AG08395 (cell line): ENCODE measurements at places on chromosomes 3 and 15.

DNA sequence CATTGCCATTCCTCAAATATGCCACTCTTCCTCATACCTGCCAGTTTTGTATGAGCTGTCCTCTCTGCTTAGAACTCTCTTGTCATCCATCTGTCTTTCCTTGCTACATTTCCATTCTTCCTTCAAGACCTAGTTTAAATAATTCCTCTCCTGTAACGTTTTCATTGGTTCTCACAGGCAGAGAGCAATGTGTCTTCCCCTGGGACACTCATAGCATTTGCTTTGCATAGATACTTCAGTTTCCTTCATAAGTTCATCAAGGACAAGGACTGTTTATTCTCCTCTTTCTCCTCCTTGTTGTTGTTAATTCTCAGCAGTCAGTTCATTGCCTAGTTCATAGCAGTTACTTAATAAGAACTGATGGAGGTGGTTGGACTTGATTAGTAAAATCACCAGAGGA is 10.5 kb downstream of the NR2C2 start:
- DNase-seq, result no peak

- peak; percentile 85 for DNase-seq
Measured at GRCh38 chr15:29822100-29822683, at the start of gene TJP1. TJP1 (minus strand) TSS chr15:29822468; CDS start chr15:29822028, 440 bp downstream.

DNA sequence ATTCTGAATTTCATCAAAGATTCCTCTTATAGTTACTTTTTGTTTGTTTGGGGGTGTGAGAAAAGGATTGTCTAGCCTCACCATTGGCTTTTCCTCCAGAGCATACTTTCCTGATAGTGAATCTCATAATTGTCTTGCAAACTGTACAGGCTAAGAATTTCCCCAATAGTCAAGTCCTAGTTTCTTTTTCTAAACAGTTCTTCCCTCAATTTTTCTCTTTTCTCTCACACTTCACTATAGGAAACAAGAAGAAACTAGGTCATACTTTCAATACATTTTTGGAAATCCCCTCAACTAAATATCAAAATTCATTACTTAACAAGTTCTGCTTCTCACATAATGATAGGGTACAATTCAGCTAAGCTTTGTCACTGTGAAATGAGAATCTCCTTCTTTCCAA is 241.9 kb downstream of the IL20RB start:
- DNase-seq, result no peak

- peak; percentile 87 for DNase-seq
Measured at GRCh38 chr15:59528961-59529402, 82.6 kb upstream of the GCNT3 start.

DNA sequence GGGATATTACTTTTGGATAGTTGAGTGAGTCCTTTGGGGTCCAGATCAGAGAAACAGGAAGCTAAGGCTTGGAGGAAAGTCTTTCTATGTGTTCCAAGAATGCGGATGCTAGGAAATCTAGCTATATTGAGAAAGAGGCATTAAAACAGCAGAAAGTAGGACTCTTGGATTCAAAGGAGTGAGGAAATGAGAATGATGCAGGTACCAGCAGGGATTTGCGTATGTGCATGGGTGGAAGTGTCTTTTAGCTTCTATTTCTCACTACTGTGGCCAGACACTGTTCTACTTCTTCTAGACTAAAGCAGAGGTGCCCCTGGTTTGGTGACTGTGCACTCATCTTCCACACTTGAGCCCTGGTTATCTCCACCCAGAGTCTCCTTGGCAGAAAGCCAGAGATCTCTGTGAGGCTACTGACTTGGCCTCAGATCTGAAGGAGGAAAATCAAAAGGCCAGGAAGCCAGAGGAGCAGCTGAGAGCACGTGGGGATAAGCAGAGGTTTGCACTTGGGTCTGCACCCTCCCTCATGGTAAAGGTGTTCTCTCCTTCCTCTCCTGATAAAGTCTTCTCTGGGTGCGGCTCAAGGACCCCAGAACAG is 44.3 kb downstream of the ATP2B2 start:
- DNase-seq, result no peak

DNA sequence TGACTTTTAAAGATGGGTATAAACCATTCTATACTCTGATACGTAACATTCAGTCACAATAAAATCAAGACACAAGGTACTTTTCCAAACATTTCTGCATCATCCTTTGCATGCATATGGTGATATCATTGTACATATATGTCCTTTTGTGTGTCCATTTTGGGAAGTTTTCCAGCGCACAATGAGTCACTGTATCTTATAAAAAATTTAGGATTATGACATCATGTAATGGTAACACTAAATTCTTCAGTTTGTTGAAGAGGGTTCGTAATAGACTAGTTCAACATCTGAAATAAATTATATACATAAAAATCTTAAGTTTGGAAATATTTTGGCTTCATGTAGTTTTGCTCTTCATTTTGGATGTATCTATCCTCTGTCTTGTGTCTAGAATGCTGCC is 480.9 kb downstream of the ROBO1 start:
- DNase-seq, result no peak

DNA sequence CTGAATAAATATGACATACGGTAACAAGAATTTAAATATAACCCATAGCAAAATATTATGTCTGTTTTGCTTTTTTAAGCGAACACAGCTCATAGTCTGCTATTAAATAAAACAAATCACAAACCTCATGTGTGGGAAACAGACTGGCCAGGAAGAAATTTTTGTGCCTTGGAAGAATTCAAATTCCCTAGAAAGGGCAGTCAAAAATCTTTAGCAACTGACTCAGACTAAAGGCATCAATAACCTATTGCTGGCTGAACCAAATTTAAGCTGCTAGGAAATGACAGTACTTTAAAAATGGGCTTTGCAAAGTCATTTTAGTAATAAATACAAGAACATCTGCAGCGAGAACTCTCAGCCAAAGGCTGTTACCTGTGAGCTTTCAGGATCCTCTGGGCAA is 151.4 kb downstream of the PLD1 start:
- peak; percentile 10 for DNase-seq

DNA sequence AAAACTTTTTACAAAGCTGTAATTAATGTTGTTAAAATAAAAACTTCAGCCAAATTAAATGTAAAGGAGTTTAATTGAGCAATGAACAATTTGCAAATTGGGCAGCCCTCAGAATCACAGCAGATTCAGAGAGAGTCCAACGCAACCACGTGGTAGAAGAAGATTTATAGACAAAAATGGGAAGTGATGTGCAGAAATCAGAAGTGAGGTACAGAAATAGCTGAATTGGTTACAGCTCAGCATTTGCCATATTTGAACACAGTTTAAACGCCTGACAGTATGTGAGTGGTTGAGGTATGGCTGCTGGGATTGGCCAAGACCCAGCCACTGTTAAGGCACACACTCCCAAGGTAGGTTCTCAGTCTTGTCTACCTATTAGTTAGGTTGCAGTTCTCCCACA is 14.4 kb upstream of the PLA2G4D start:
- no peak for DNase-seq

- DNase-seq, result no peak
Measured at GRCh38 chr3:175476489-175476888, 617.4 kb downstream of the NAALADL2 start.

- DNase-seq, result peak; percentile 13
Measured at GRCh38 chr15:63763476-63764123, 70.1 kb downstream of the HERC1 start.

DNA sequence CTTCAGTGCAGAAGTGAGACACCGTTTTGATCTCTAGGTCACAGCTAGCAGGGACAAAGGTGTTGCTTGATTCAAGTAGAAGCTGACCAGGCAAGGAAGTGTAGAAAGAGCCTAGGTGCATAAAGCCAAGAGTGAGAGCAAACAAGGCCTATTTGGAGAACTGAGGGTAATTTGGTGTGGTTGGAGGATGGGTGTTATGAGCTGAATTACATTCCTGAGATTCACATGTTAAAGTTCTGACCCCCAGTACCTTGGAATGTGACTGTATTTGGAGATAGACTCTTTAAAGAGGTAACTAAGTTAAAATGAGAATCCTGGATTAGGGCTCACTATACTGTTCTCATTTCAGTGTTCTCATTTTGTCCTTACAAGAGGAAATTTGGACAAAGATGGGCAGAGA is 191.3 kb downstream of the ZMAT3 start:
- DNase-seq, result no peak

GRCh38 chr3:171110715-171111114 is 84.2 kb upstream of the SLC2A2 start:
- DNase-seq, result no peak

DNA sequence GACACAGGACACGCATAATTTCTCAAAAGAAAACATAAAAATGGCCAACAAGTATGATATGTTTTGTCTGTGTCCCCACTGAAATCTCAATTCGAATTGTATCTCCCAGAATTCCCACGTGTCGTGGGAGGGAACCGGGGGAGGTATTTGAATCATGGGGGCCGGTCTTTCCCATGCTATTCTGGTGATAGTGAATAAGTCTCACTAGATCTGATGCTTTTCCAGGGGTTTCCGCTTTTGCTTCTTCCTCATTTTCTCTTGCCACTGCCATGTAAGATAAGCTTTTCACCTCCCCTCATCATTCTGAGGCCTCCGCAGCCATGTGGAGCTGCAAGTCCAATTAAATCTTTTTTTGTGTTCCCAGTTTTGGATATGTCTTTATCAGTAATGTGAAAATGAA is 12.1 kb upstream of the POU1F1 start:
- no peak for DNase-seq

DNA sequence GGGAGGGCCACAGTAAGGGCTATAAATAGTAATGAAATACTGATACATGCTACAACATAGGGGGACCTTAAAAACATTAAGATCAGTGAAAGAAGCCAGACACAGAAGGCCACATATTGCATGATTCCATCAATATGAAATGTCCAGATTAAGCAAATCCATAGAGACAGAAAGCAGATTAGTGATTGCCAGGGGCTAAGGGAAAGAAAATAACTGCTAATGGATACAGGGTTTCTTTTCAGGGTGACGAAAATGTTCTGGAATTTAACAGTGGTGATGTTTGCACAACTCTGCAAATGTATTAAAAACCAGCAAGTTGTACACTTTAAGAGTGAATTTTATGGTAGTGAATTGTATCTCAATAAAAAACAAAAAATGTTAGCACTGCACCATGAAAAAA is 37.0 kb downstream of the PIK3R4 start:
- no peak for DNase-seq

- no peak for DNase-seq
Measured at GRCh38 chr3:27090275-27091041, 278.7 kb downstream of the NEK10 start.

- DNase-seq, result peak; percentile 97
Measured at GRCh38 chr15:72237029-72237852, 6.3 kb upstream of the PKM start.

DNA sequence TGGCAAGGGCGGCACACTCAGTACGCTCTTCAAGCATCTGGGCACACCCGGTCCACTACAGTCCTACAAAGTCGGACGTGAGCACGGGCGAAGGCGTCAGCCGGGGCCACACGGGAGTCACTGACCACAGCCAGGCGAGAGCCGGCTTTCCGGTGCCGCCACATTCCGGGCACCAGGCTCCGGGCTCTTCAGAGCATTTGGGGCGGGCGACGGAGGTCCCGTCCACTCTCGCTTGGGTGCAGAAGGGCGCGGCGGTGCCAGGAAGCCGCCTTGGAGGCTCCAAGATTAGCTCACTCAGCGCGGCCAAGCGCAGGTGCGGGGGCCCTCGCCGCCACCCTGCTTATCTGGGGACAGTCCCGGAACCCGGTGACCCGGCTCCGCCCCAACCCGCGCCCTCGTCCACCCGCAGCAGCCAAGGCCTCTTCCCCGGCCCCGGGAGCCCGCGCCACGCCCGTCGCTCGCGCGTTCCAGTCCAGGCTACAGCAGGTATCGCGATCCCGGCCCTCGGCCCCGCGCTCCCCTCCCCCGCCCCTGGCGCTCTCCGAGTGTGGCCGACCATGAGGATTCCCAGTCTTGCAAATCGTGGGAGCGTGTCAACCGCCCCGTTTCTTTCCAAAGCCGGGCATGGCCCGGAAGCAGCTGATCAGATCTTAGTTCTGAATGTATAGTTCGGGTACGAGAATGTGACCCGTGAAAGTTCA is at the start of gene ADPRH:
Gene ADPRH, plus strand, starts transcription at position 127 of the 701 bp plus-strand sequence. CDS start 2,678 bp downstream, outside the sequence.
- DNase-seq, result peak; percentile 77

DNA sequence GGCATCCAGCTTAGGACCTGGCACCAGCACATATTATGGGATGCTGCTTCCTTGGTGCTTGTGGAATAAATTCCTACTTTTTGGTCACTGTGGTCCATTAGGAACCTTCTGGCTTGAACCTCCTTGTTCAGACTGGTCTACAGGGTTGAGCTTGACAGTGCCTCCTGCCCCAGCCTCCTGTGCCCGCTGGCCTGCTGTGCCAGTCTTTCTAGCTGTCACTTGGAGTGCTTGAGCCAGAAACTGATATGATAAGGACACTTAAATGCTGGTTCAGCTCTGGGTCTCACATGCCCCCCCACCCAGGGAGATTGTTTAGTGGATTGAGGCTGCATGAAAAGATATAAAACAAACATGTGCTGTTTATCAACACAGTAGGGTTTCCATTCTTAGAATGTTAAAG is 147.8 kb downstream of the SLCO3A1 start:
- DNase-seq, result no peak

DNA sequence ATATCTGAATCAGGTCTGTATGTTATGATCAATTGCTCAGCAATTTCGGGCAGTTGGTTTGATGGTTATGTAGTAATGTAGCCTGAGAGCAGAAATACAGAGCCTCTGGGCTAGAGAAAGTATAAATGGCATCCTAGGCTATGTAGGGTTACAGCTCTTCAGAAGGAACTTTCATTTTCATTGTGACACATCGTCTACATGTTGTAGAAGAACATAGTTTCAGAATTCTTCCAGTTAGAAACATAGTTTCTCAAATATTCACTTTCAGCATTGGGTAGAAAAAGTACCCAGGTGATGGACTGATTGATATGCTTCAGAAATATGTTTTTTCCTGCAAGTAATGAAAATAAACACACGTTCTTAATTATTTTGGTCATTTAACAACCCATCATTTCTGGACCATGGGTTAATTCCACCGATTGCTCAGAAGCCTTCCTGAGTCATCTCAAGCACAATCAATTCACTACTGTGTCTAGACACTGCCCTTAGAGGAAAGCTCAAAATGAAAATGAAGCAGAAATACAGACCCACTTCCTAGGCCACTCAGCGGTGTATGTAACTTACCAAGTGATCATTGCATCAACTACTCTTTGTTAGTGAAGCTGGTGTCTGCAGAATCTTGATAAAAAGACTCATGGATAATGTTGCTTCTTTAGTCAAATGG is 88.8 kb upstream of the TSEN2 start:
- DNase-seq, result no peak

DNA sequence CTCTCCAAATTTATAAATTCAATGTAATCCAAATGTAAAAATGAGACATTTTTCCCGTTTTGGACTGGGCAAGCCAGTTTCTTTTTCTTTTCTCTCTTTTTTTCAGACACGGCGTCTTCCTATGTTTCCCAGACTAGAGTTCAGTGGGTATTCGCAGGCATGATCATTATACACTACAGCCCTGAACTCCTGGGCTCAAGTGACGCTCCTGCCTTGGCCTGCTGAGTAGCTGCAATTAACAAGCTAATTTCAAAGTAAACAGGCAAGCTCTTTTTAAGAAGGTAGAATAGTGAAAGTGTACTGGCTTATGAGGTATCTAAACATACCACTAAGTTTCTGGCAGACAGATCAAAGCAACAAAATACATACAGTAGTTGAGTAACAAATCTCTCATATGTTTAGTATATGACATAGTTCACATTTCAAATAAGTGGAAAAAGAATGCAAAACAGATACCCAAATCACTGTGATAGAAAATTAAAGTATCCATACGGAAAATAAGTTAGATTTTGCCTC is 13.5 kb downstream of the HIGD1A start:
- DNase-seq, result no peak

GRCh38 chr15:78098131-78098755 is 5.9 kb downstream of the SH2D7 start:
- no peak for DNase-seq
